KBM-7 (cell line): ENCODE measurements at places on chromosomes 4 and X.

DNA sequence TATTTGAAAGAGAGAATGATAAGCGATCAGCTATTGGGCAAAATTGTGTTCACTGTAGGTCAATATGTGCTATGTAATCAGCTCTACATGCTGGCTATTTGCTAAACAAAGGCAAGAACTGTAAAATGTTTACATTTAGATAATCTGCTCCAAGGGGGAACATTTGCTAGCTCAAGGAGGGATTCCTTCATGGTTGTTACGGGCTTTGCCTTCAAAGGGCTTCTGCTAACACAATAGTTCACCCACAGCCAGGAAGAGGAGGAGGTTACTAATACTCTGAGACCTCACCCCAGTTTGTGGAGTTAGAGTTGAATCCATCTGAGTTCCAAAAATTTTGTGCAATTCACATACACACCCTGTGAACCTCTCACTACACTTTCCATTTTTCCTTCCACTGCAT lies 107.6 kb upstream of the BMP3 start:
- no peak for DNase-seq

DNA sequence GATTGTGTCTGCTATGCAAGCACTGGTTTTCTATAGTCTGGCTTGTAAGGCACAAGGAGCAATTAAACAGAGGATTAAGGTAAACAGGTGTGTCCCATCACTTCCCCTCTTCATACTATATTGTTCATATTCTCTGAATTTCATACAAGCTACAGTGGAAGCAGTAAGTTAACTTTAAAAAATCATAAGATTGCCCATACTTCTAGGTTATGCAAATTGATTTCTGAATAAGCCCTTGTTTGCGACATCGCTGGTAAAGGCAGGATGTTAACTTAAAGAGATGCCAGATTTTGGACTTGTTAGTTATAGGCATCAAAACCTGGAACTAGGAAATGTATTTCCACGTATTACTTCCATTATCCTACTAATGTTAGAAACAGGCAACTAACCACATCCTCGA lies 1.0 kb upstream of the TMEM131L start:
- no peak for DNase-seq

GRCh38 chrX:154749856-154750255 lies 1.0 kb downstream of the GAB3 start:
- peak; percentile 52 for DNase-seq

DNA sequence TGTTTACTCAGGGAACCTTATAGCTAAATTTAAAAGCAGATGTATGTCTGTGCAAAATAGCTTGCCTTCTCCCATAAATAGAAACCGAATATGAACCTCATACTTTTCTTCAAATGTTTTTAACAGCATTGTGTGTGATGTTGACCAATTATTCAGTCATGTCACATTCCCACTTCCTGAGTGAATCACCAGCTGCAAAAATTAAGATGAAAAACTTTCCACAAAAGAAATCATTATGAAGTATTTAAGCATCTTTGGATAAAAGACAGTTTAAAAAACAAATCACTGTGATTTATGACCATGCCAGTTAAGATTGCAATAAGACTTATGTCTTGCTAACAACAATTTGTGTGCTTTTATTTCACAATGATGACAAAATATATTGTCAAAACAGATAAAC lies 220.1 kb downstream of the PDGFC start:
- DNase-seq: no peak

GRCh38 chr4:178296669-178297068 lies 854.4 kb upstream of the AGA start:
- no peak for DNase-seq

DNA sequence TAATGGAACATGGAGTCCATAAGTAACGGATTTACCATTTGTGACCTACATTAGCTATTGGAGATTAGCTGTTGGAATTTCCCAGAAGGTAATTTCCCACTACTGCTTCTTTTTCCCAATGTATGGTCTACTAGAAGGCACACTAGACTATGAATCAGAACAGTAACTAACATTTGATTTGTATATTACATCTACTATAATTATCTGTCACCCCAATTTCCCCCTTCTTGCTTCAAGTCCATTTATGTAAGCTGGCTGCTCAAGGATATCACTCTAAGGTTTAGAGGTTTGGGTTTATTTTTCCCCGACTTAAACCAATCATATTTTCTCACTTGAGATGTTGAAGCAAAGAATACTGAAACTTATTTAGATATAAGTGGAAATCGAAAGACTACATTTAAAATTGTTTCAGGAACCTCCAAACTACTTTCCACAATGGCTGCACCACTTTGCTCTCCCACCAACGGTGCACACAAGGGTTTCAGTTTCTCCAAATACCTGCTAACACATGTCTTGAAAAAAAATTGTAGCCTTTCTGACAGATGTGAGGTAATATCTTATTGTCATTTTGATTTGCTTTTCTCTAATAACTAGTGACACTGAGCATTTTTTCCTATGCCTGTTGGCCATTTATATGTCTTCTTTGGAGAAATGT lies 33.3 kb upstream of the H2AZ1 start:
- DNase-seq: no peak

DNA sequence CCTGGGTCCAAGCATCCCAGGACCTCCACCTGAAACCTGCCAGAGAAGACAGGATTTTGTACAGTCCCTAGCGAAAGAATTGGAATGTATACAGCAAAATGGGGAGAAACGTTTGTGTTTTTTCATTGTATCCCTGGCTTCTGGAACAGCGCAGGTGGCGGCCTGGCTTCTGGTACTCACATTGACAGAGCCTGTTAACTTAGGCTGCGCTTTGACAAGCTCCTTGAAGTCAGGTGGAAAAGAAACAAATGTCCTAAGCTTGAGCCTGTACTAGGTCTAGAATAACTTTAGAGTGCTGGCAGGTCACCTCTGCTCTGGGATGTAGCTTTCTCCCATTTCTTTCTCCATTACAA lies 343.7 kb upstream of the KLF3 start:
- no peak for DNase-seq

GRCh38 chrX:8003147-8003883 lies 76.1 kb upstream of the PNPLA4 start:
- no peak for DNase-seq

- no peak for DNase-seq
Measured at GRCh38 chr4:7325541-7325940, 109.2 kb downstream of the PSAPL1 start.

DNA sequence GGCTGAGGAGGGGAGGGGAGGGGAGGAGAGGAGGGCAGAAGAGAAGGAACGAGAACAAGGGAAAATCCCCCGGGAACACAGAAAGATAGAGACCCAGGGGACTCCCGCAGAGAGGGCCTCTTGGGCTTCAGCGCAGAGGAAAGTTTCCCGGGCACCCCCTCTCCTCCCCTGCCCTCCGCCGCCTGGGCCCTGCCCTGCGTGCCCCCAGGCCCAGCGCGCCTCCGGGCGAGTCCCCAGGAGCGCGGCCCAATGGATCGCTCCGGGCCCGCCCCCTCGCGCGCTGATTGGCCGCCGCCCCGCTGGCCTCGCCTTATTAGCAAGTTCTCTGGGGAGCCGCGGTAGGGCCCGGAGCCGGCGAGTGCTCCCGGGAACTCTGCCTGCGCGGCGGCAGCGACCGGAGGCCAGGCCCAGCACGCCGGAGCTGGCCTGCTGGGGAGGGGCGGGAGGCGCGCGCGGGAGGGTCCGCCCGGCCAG lies at the start of gene MSX1:
MSX1 (plus strand) TSS at position 341 of the 474 bp plus-strand sequence. CDS start 235 bp downstream, outside the sequence.
- peak; percentile 88 for DNase-seq

DNA sequence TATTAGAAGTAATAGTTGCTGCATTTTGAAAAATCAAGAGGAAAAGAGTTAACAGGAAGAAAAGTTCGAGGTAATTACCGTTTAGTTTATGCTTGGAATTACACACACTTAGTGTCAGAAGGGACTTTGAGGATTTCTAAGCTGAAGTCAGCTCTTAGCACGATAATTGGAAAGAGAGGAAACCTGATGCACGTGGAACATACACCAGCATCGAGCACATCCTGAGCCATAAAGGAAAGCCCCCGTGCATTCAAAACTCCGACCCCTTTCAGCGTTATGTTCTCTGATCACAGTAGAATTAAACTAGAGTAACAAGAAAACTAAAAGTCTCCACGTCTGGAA lies 400 bp upstream of the PAQR3 start:
- no peak for DNase-seq
